Effector CD4-positive, alpha-beta T cell (primary cell): ENCODE measurements at places on chromosomes 1 and 21.

DNA sequence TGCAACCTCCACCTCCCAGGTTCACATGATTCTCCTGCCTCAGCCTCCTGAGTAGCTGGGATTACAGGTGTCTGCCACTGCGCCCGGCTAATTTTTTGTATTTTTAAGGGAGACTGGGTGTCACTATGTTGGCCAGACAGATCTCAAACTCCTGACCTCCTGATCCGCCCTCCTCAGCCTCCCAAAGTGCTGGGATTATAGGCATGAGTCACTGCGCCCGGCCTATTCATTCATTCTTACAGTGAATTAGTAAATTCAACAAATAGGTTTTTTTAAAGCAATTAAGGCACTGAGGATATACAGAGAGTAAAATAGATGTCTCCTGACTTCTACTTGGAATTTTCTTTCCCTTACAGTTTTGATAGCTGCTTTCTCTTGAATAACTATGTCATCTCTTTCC lies 43.5 kb downstream of the CDC42 start:
- no peak for DNase-seq

DNA sequence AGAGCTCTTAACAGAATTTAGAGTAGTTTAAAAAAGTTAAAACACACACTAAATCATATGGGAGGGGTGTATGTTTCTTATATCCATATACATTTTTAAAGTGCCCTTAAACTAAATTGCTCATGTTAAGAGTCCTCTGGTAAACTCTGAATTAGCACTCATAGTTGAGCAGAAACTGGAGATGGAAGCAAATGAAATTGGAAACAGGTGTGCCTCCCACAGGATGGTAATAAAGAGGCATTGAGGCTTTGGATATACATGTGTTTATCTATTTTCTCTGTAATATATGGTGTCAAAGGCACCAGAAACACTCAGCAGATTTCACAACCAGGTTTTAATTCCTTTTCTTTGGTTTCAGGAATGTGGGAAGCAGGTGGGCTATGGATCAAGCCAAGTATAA lies 188.6 kb downstream of the HS2ST1 start:
- DNase-seq, result no peak

- no peak for DNase-seq
Observed at GRCh38 chr1:105419030-105419429, 1637.4 kb upstream of the PRMT6 start.

DNA sequence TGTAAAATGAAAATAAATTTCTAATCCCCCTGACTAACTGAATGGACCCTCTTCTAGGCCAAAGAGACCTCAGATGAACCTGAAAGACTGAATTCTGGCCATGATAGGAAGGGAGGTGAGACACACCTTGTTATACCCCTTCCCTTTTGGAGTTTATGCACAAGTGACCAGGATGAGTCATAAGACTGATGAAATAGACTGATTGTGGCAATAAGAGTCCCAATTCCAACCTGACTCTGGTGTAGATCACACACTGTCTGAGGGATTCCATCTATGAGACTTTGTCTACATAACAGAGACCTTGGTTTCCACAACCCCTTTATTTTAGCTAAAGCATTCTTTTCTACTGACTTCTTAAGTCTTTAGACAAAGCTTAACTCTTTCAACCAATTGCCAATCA lies 13.5 kb upstream of the OR2G2 start:
- DNase-seq, result no peak

GRCh38 chr1:158002631-158003405 lies 9.4 kb downstream of the KIRREL1 start:
- DNase-seq, result no peak

DNA sequence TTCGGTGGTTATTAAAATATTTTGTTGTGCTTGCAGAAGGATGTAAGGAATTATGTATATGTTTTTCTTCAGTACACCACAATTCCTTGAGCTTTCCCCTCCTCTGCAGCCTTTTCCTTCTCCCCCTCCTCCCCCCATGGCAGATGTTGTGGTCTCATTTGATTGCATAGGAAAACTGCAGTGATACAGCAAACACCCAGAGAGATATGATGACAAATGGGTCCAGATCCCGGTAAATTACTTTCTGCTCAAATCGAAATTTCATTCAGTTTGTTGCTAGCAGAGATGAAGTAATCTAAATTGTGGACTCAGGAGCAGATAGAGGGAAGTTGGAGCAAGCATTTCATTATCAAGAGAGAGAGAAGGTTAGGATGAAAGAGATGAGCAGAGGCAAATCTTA lies 9.9 kb downstream of the LMO4 start:
- DNase-seq, result no peak

DNA sequence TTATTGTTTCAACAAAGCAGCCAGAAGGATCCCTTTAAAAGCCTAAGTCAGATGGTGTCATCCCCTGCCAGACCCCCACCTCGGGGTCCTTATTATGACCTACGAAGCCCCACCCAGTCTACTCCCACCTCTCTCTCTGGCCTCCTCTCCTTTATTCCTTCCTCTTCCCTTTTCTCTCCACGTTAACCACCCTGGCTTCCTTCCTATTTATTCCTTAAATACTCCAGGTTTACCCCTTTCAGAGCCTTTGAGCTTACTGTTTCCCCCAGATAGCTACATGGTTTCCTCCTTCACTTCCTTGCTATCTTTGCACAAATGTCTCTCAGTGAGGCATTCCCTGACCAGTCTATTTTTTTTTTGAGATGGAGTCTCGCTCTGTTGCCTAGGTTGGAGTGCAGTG lies 12.0 kb upstream of the SLC9A1 start:
- DNase-seq, result no peak

GRCh38 chr1:40421431-40422384 lies 28.6 kb upstream of the ZFP69B start:
- DNase-seq, result no peak

DNA sequence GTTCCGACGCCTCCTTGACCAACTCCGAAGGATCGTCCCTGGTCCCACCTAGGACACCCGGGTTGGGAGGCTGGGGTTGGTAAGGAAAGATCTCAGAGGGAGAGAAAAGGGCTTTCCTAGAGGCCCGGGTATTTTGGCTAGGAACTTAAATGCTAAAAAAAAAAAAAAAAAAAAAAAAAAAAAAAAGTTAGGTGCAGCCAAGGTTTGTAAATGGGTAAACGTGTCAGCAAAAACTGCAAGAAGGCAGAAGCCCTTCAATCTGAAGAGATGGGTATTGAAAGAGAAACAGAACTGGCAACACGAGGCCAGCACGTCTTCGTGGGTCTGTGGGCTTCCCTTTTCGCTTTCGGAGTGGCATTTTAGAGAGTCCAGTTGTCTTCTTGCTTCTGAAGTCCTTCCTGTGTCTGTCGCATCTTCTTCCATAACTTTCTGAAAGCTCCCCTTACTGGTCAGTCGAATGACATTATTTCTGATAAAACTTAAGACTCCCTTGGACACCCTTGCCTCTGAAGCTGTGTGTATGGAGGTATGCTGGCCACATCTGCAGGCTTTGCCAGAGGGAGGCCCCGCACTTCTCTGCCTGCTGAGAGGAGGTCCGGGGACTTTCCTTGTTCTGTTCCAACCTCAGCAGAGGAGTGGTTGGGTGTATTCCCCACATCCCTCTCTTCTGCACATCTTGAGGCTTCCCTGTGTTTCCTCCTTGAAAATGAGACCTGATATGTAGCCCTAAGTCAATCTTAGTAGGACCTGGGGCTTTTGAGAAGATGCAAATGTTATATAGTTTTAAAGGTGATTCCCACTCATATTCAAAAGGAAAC lies 745 bp downstream of the RCSD1 start:
- no peak for DNase-seq

DNA sequence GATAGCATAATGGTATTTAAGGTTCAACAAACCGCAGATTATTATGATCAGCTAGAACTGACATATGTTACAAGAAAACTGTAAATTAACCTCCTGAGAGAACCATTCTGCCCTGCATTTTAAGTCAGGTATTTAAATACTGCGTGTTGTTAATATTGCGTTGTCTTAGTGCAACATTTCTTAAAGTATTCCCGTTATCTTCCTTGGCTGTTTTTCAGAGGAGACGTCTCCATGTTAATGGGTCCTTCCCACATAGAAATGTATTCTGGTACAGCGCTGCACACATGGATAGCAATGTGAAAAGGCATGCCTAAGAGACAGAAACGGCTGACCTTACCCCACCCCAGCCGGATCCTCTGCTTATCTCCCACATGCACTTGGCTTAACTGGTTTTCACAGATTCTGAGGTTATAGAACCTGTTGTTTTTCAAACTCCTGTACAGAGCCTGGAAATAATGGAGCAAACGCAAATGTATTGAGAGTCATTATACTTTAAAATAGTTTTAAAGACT lies 22.8 kb upstream of the DEGS1 start:
- DNase-seq, result no peak

DNA sequence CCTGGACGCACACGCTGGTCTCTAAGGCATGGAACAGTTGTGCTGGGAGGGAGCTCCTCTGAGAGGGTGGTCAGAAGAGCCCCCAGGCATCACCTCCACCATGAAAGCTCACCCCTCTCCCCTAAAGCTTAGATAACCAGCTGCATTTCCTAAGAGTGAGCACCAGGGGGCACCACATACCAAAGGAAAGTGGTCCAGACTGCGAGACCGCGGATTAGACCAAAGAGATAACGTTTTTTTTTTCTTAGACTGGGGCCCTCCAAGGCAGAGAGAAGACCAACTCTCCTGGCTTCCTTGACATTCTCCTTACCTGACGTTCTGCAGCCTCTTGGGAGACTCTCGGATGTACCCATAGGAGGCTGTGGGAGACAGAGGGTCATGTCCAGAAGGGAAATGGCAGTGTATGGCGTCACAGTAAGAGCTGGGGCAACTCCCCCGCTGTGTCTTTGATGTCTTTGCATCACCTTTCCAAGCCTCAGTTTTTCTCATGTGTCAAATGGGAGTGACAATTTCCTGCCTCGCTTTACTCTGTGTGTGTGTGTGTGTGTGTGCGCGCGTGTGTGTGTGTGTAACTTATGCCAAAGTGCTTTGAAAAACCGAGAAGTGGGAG lies 12.3 kb upstream of the IFNLR1 start:
- DNase-seq, result peak; percentile 66

GRCh38 chr1:214603819-214604252 lies 841 bp downstream of the CENPF start:
- DNase-seq, result no peak

GRCh38 chr1:203046984-203047630 lies 20.8 kb downstream of the PPFIA4 start:
- no peak for DNase-seq

GRCh38 chr1:156124557-156125483 lies 10.3 kb downstream of the LMNA start:
- no peak for DNase-seq

GRCh38 chr1:54112027-54112426 lies 40.8 kb downstream of the CDCP2 start:
- DNase-seq, result no peak

- DNase-seq, result no peak
Observed at GRCh38 chr1:154755858-154756730, 114.0 kb downstream of the KCNN3 start.

DNA sequence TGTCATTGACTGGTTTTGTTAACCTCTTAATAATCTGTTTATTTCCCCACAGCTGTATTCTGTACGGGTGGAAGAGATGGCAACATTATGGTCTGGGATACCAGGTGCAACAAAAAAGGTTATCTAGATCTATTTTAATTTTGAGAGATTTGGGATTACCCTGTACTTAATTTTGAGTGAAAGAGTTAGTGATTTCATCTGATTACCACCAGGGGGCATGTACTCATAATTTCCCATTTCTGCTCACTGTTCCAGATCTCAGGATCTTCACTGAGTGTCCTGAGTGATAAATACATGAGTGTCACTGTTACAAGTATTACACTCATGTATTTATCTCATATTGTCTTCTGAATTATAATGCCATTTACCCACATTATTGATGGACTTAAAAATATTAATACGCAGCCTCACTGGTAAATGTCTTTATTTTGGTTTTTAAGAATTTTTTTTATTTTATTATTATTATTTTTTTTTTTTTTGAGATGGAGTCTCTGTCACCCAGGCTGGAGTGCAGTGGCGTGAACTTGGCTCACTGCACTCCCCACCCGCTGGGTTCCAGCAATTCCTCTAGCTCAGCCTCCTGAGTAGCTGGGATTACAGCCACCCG lies 27.4 kb downstream of the DTL start:
- no peak for DNase-seq

GRCh38 chr1:156117414-156118176 lies 3.1 kb downstream of the LMNA start:
- DNase-seq, result no peak
